ENCODE measurements at places on chromosomes 7 and 10. TPM values are rescaled to one million over a fixed set of nuclear protein-coding genes. Genes with fewer than 3 reads are reported as not detected.

Gene DGKB
- not detected for total RNA-seq

Gene HOXA13
- not detected for total RNA-seq

Gene ZNF32
- total RNA-seq: 12.4 TPM

Gene GNG11
- total RNA-seq: not detected

All from activated T-cell treated with anti-CD3 and anti-CD28 coated beads, Interleukin-2, amount 50 U/mL, for 72 hours (primary cell).